Chondrocyte (in vitro differentiated cells): ENCODE measurements at places on chromosomes 1 and 21. TPM values are rescaled to one million over a fixed set of nuclear protein-coding genes. Genes with fewer than 3 reads are reported as not detected.

OVAAL gene
- total RNA-seq: not detected in 3 replicates

MYOG gene
- not detected in 3 replicates for total RNA-seq

LENEP gene
- 0.72 to 0.85 TPM in 2 of 3 replicates, not detected in the other for total RNA-seq

DNA sequence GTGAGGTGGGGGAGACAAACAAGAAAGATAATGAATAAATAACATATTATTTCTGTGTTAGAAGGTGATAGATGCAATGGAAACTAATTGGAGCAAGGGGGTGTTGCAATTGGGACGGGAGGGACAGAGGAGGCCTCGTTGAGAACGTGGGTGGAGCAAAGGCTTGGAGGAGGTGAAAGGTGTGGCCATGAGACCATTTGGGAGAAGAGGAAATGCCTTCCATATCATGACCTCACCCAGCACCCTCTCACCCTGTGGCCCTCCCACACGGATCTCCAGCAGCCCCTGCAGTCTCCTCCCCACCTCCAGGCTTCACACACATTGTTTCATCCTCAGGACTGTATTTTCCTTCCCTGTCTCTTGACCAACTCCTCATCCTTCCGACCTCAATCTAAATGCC lies 85.3 kb upstream of the ARHGAP29 start:
- H3K27ac ChIP-seq: peak overlapping the region; percentile 69
- no peaks in the 10 kb centered on the region for H3K27me3 ChIP-seq
- peaks cover 71% of the 10 kb centered on the region for H3K4me1 ChIP-seq
- no peak overlapping the region for H3K4me3 ChIP-seq

DNA sequence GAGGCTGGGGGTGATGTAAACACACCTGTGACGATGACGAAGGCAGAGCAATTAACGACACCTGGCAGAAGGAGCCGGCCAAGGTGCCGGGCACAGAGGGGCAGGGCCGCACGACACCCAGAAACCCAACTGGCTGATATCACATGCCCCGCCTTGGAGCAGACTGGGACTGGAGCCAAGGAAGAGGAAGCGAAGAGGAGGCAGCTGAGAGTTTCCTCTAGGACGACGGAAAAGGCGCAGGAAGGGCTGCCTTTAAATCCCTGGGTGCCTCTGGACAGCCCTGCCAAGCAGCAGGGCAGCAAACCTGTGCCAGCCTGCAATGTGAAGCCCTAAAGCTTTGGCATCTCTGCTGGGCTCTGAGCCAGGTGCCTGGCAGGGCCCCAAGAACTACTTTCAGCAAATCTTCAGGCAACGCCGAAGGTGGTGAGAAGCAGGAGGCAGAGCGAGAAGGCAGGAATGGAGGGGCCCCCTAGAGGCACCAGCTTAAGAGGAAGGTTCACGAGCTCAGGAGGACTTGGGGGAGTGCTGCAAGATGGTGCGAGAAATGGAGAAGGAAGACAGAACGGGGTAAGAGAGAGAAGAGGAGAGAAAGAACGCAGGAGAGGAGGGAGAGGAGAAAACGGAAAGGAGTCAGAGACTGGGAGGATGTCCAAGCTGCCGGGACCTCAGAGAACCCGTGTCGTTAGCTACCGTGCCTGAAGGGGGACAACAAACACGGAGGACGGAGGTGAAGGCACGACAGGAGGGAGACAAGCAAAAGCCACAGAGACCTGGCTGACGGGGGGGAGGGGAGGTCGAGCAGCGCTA lies 25.3 kb upstream of the PEF1 start:
- peaks cover 15% of the 10 kb centered on the region for H3K36me3 ChIP-seq
- H3K4me1 ChIP-seq: peaks cover 75% of the 10 kb centered on the region
- H3K27ac ChIP-seq: peak overlapping the region; percentile 94
- H3K27me3 ChIP-seq: no peaks in the 10 kb centered on the region
- H3K4me3 ChIP-seq: peak overlapping the region; percentile 59
- DNase-seq: no peak

GRCh38 chr1:205972491-205973168 lies 29.4 kb upstream of the SLC26A9 start:
- no peak overlapping the region for H3K27ac ChIP-seq
- H3K4me3 ChIP-seq: no peak overlapping the region
- H3K27me3 ChIP-seq: no peaks in the 10 kb centered on the region
